GDM1 (cell line): ENCODE measurements at places on chromosomes 7 and 10.
A peak's percentile ranks its signal among the peaks of the same experiment; 100 is the strongest.

DNA sequence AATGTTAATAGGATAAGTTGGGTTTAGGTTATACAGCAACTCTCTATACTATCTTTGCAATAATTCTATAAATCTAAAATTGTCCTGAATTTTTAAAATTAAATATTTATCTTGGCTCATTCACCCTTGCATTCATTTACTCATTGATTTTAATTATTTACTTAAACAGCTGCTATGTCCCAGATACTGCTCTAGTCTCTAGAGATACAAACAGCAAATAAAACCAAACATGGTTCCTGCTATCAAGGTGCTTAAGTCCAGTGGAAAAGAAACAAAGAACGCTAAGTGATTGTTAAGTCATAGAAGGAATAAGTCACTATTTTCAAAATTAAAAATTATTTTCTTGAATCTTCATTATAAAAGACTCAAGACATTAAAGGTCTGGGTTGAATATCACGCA, 29.9 kb upstream of the MAT1A start:
- DNase-seq, result no peak

DNA sequence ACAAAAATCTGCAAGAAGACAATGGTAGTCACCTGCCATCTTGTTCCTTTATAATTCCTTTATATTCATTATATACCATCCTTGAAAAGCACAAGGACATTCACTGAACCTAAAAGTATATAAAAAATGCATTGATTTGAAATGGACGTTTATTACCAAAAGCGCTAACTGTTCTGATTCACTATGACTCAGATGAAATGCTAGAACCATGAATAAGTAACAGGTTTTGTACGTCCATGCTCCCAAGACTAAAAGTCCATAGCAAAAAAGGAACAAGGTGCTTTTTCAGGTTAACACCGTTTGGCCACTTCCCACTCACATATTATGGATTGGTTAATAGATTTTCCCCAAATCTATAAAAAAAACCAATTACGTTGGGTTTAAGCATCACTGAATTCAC, 109.4 kb downstream of the PPP1R17 start:
- no peak for DNase-seq

DNA sequence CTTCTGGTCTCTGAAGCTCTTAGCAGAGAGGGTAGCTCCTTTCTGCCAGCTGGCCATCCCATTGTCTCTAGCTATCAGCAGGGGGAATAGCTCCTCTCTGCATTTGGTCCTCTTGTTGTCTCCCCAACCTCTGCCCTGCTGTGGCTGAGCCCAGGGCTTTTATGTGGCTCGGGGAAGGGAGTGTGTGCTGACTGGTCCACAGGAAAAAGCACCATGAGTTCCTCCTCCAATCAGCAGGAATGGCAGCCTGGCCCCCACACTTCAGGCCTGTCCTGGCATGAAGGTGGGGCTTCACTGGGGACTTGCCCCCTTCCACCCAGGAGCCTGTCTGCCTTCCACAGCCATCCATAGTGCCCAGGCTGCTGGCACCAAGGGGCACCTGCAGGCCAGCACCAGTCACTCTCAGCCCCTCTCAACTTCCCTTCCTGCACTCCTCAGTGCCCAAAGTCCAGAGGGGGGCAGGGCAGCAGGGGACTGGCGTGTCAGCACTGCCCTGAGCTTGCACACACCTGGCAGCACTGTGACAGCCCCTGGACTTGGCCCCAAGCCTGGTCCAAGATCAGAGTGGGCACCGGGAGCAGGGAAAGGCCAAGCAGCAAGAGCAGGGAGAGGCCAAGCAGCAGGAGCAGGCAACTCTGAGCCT, 36.2 kb downstream of the NOLC1 start:
- no peak for DNase-seq

GRCh38 chr7:131932271-131932670, 375.8 kb upstream of the PODXL start:
- no peak for DNase-seq

DNA sequence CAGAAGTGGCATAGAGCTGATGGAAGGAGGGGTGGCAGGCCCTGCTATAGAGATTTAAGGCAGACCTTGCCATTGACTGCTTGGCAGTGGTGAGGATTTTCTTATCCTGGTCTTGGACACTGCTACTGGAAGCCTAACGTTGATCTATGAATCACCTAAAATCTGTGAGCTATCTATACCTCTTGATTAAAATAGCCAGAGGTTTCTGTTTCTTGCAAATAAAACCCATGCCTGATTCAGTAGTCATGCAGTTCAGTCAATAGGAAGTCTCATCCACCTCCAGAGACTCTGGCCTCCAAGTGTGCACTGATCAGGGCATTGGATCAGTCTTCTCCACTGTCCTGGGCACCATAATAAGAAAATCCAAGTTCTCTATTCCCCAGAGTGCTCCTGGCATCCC, 286.5 kb downstream of the PTEN start:
- DNase-seq, result no peak

- DNase-seq, result no peak
Observed at GRCh38 chr10:114523876-114524275, 119.6 kb upstream of the AFAP1L2 start.

DNA sequence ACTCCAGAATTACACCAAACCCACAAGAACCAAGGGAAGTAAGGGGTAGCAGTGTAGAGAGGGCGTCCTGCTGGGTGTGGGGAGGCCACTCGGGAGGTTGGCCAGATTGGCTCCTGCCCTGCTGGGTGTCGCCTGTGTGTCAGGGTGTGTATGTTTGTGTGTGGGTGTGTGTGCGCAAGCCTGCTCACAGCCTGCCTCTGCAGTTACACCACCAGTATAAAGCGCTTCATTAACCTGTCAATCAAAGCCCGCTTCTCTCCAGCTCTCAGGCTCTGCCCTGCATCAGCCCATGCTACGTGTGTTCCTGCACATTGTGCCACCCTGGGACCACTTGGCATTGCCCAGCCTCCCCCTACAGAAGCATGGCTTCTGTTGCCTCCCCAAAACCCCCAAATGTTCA, 83.3 kb upstream of the PAX2 start:
- DNase-seq, result no peak

- no peak for DNase-seq
Observed at GRCh38 chr10:72616716-72617115, 9.2 kb downstream of the MICU1 start.

DNA sequence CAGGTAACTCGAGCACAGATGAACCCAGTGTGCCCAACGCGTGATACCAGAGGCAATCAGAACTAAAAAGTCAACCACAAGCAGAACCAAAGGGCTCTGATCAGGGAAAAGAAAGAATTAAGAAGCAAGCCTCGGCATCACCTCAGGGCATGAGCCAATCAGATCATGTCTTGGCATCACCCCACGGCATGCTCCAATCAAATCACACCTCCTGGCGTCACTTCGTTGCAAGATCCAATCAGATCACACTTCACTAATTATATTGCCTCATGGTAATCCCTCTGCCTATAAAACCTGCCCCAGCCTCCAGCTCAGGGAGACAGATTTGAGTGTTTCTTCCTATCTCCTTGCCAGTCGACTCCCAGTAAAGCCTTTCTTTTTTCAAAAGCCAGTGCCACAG, 46.8 kb downstream of the TYW1B start:
- DNase-seq, result no peak

DNA sequence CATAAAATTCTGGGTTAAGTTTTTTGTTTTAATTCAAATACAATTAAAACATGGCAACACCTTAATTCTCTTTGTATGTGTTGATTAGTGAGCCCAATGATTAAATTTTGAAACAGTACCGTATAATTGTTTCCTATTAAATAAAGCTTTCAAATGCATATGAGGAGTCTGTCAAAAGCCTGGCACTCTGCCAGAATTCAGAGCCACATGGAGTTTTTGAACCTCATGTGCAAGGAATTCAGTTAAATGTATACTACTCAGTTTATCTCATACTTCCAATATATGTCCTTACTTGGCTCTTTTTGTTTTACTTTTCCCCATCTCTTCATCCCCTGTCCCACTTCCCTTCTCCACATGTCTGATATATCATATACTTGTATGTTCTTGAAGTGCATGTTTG, 165.6 kb upstream of the FAM3C start:
- DNase-seq, result no peak

DNA sequence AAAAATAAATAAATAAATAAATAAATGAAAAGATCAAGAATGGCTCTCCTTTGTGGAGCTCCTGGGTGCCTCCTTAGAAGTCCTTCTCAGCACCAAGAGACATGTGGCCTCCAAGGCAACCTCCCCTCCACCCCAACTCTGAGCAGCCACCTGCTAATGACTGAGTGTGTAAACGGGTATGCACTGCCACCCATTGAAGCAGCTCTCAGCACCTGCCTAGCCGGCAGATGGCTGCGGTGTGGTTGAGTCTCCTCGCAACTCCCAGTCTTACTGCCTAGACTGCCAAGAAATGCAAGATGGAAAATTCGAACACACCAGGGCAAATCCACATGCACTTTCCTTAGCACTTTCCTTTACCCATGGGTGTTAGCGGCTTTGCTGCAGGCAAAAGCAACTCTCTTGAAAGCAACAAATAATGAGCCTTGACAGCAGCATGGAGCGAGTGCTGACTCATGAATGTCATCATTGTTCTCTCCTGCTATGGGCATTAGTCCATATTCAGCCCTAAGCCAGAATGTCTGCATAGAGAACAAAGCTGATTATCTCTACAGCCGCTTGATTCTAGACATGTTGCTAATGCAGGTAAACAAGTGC, 913.9 kb upstream of the AUTS2 start:
- DNase-seq, result no peak

DNA sequence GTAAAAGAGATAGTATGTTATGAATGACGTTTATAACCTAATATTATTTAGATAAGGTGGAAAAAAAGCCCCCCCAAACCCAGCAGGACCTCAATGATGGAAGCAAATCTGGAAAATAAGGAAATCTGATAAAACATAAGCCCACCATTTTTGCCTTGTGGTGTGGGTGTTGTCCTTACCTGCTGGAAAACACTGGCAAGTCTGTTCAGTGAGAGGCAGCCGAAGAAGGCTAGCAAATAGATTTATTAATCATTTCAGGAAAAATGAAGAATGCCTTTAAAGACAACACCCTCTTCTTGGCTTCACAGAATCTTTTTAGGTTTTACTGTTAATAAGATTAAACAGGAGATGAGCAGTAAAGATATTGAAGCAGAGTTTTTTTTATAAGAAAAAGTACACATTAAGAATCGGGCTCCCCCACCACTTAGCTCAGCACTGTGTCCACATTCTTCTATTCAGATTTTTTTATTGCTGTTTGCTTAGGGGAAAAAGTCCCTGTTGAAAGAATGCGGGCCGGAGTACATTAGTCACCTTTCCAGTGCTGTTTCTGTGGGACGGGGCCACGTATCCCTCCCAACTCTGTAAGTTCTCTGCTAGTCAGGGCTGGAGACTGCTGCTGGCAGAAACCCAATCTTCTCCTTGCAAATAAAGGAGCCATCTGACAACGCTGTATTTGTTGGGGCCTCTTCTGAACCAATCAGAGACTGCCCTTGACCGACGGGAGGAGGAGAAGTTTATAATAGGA, 104.1 kb downstream of the EVX1 start:
- no peak for DNase-seq

- no peak for DNase-seq
Observed at GRCh38 chr7:19061331-19061730, 56.1 kb downstream of the TWIST1 start.

- peak; percentile 23 for DNase-seq
Observed at GRCh38 chr7:16801111-16801542, 3.7 kb downstream of the AGR2 start.

DNA sequence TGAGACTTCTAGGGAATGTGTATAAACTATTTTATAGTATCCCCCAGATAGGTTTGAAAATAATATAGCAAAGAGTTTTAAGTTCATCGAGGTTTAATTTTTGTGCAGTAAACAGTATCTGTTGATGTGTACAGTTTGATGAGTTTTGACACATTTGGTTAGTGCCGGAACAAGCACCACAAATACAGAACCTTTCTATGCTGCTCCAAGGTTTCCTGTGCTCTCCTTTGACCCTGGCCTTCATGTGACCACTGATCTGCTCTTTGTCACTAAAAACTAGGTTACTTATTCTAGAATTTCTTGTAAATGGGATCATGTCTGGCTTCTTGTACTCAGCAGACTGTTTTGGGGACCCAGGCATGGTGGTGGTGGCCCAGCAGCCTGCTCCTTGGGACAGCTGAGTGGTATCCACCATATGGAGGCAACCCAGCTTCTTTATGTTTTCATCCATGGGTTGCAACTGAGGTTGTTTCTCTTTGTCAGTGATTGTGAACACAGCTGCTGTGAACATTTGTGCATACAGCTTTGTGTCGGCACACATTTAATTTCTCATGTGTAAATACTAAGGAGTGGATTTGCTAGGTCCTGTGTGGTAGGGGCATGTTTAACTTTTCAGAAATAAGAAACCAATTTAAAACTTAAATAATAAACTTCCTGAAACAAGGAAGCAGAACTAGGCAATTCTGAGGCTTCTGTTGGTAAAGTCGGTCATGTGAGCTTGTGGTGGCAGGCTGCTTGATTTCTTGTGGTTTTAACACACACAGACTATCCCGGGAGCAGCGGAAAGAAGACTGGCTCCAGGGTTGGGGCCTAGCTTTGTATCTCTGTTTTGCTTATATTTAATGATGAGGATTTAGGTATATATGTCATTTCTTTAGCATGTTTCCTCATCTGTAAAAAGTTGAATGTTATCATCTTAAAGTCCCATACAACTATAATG, 219.4 kb downstream of the ABCA13 start:
- peak; percentile 71 for DNase-seq

- DNase-seq, result no peak
Observed at GRCh38 chr10:46052791-46053375, 6.8 kb upstream of the MSMB start.

- DNase-seq, result no peak
Observed at GRCh38 chr7:157497744-157498651, 161.2 kb downstream of the DNAJB6 start.

- DNase-seq, result no peak
Observed at GRCh38 chr10:44278837-44279324, 106.0 kb downstream of the CXCL12 start.

- DNase-seq, result no peak
Observed at GRCh38 chr10:91520661-91521060, 110.5 kb downstream of the HECTD2 start.

GRCh38 chr10:9302140-9302746, 1247.8 kb downstream of the GATA3 start:
- DNase-seq, result peak; percentile 9

GRCh38 chr7:108313086-108313485, 143.2 kb downstream of the NRCAM start:
- no peak for DNase-seq

DNA sequence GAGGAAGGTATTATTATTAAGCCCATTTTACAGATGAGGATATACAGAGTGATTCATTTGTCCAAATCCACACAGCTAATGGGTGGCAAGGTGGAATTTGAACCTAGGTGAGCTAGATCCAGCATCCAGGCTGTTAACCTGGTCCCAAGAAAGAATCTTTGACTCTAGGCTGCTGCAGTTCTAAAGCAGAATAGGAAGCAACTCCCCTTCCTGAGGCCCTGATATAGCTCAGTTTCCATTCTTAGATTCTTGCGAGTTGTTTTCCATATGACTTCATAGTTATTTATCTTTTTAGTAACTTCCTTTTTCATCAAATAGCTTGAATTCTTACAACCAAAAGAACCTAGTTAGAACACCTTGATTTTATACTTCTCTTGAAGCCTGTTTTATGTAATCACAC, 24.1 kb upstream of the ZC3HAV1L start:
- DNase-seq, result no peak

- DNase-seq, result no peak
Observed at GRCh38 chr10:104957178-104957841, 316.2 kb downstream of the SORCS3 start.
